Bronchial epithelial cell (primary cell): ENCODE measurements at places on chromosomes 12 and 14.

DNA sequence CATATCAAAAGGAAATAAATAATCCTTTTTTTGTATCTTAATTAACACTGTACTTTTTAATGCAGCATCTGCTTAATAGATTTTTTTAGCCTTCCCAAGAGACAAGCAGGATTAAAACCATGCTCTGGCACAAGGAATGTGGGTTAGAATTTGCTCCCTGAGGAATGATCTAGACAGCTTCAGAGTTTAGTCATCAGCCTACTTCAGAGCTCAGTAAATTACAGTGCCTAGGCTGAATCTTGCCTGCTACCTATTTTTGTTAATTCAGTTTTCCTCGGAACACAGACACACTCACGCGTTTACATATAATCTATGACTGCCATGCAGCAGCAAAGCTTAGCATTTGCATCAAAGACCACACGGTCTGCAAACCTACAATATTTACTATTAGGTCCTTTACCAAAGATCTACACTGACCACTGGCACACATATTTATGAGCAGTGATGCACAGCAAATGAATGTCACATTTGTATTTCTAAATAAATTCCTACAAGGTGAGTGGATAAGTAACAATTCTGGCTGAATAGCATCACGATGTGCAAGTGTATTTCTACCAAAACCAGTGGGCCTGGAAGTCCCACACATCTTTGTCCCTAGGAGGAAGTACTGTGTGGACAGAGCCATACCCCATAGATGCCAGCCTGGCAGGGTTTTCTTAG is 309.8 kb upstream of the TMEM132C start:
- DNase-seq, result no peak

GRCh38 chr12:66354291-66354690 is 52.0 kb downstream of the HELB start:
- DNase-seq, result no peak

- peak; percentile 48 for DNase-seq
Measured at GRCh38 chr12:61757831-61758505, 502.2 kb upstream of the USP15 start.

GRCh38 chr12:107025671-107026070 is 38.7 kb upstream of the MTERF2 start:
- DNase-seq, result peak; percentile 91

GRCh38 chr12:28099871-28100270 is 90.4 kb upstream of the CCDC91 start:
- DNase-seq, result no peak

DNA sequence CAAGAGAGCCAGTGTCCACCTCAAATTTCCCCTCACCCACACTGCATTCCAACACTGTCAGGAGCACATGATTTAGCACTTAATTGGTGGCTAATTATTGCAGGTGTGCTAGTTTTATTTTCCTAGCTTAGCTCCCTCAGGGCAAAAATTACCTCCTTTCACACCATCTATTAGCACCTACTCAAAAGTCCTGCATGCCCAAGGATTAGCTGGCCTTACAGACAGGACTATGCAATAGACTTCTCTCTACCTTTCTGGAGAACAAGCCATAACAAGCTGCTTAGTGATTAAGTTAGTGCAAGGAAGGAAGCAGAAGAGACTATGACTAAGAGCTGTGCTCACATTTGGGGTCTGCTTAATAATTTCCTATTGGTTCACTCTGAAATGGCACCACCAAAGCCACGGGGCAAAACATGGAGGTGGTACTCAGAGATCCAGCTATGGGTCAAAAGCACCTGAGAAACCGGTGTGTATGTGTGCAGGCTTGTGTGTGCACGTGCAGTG is 69.5 kb downstream of the STON2 start:
- DNase-seq, result peak; percentile 100

- no peak for DNase-seq
Measured at GRCh38 chr12:118391424-118391823, 15.1 kb downstream of the SUDS3 start.

- peak; percentile 67 for DNase-seq
Measured at GRCh38 chr12:22657538-22657937, 32.6 kb downstream of the ETNK1 start.

- DNase-seq, result no peak
Measured at GRCh38 chr14:55965851-55966250, 152.4 kb upstream of the PELI2 start.

GRCh38 chr14:85214471-85214870 is 315.5 kb upstream of the FLRT2 start:
- peak; percentile 79 for DNase-seq

DNA sequence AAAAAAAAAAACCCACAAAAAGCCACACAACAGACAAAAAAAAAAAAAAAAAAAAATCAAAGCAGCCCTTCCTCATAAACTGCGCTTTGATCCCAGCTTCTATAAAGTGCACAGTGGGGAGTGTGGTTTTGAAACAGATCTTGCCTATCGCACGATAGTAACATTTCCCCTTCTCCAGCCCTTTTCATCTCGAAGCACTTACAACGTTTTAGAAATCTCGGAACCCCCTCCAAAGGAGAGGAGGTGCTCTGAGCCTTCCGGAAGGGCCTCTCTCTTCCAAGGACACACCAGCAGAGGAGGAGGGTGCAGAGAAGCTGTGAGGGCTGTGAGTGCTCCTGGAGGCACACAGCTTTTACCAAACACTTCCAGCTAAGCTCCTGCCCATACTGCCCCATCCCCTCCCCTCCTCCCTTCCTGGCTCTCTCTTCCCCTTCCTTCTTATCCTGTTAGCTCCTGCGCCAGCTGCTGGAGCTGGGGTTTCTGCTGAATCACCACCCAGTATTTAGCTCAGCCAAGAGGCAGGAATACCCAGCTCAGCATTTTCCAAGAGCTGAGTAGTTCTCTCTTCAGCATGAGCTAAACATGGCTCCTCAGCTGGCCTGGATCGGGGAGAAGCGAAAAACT is 28.4 kb downstream of the SLC7A8 start:
- DNase-seq, result peak; percentile 88

GRCh38 chr12:26367991-26368730 is 172.8 kb downstream of the SSPN start:
- no peak for DNase-seq

DNA sequence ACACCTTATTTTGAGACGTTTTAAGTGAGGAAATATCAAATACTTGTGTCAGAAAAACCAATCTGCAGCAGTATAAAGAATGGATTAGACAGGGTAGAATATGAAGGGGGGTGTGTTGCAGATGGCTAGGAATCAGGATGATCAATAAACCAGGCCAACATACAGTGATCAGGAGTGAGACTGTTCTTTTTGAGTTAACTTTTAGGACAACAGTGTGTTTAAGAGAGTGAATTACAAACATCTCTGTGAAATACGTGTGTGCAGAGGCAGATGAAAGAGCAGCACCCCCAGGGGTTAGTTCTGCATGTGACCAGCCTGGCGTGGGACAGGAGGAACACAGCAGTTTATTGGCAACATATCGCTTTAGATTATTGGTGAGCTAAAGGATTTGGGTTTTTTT is 10.6 kb upstream of the NRDE2 start:
- DNase-seq, result no peak

DNA sequence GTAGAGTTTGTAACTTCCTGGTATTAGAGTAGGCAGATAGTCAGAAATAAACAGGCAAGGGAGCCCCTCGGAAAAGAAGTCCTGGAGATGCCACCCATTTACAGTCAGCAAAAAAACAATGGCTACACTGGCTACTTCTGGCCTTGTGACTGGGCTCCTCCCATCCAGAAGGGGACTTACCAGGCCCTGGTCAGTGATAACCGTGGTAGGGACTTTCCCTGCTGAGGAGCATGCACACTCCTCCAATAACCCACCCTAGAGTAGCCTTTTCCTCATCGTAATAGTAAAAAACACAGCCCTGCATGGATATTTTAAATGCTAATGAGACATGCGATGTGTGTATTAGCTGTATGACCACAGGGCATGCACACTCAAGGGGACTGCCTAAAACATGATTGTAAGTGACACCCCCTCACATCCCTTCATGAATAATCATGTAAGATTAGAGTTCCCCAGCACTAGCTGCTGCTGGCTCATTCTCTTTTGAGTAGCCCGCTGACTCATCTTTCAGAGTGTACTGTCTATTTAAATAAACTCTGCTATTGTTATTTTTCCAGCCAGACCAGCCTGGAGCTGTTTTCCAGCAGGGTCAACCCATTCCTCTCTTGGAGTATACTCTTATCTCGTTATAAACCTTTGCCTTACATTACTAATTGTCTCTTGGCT is 413.8 kb upstream of the TMTC1 start:
- DNase-seq, result peak; percentile 85

GRCh38 chr14:94548999-94549985 is 11.9 kb upstream of the SERPINA4 start:
- DNase-seq, result peak; percentile 28

- no peak for DNase-seq
Measured at GRCh38 chr14:65015391-65015790, 28.7 kb downstream of the FNTB start.

DNA sequence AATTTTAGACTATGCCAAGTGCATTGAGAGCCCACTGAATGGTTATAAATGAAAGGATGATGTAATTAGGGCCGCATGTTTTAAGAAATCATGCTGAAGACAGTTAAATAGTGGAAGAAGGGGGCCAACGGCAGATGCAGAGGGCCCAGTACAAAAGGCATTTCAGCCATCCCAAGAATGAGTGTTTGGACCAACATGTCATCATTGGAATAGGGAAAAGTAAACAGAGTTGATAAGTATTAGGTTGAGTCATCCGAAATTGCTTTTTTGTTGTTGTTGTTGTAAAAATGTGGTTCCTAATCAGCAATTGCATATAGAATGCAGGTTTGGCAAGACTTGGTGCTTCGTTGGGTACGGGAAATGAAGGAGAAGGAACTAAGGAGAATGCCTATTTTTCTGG is 29.5 kb downstream of the BMP4 start:
- DNase-seq, result no peak

- DNase-seq, result peak; percentile 23
Measured at GRCh38 chr14:80781972-80782367, 159.6 kb downstream of the CEP128 start.

- DNase-seq, result peak; percentile 65
Measured at GRCh38 chr12:107131832-107132616, 38.7 kb upstream of the CRY1 start.

DNA sequence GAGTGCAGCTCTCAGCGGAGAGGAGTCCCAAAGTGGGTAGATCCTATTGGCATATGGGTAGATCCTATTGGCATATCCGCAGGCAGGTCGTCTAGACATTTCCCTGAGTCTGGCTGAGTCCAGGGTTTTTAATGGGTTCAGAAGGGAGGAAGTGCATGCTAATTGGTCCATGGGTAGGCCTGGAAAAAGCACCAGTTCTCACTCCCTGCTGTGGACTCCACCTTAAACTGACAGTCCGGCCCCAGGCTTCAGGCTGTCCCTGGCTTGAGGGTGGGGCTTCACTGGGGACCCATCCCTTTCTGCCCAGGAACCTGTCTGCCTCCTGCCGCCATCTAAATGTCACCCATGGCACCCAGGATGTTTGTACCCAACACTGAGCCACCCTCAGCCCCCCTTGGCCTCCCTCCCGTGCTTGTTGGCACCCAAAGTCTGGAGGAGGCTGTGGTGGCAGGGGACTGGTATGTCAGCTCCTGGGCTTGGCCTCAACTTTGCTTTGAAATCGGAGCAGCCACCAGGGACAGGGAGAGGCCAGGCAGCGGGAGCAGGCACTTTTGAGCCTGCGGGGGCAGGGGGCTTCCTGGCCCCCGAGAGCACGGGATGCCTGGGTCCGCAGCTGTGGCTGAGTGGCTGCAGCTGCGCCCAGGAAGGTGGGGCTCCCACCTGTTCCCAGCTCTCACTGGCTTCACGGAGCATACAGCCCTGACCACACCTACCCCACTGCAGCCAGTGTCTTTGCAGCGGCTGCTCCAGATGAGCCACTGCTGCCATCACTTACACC is 29.6 kb upstream of the YAF2 start:
- DNase-seq, result no peak

GRCh38 chr12:99330216-99330615 is 317.3 kb upstream of the GARIN6 start:
- no peak for DNase-seq

DNA sequence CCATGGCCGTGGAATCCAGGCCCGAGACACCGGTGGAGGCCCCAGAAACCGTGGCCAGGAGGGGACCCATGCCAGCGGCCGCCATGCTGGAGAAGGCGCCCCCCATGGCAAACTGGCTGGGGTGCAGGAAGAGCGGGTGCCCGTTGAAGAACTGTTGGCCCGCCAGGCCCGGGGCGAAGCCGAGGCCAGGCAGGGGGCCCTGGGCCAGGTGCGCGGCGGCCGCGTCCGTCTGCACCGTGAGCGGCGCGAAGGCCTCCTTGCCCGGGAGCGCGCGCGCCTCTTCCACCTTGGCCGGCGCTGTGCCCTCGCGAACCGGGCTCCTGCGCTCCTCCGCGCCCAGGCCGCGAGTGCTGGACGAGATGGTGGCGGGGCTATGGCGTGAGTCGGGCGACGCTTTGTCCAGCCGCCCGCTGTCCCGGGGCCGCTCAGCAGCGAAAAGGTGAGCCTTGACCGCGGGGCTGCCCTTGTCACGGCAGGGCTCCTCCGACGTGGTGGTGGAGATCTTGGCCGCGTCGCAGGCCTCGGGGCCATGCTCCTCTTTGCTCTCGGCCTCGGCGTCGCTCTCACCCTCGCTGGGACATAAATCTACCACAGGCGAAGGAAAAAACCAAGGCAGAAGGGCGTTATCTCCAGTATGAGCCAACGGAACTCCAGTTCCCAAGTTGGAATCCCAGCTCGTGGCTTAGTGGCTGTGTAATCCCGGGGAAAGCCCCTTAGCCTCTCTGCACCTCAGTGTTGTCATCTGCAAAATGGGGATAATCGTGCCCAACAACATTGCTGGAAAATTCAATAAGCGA is 9.5 kb downstream of the TBX3 start:
- DNase-seq, result no peak

- no peak for DNase-seq
Measured at GRCh38 chr12:9951026-9951675, 19.0 kb upstream of the CLEC2A start.

DNA sequence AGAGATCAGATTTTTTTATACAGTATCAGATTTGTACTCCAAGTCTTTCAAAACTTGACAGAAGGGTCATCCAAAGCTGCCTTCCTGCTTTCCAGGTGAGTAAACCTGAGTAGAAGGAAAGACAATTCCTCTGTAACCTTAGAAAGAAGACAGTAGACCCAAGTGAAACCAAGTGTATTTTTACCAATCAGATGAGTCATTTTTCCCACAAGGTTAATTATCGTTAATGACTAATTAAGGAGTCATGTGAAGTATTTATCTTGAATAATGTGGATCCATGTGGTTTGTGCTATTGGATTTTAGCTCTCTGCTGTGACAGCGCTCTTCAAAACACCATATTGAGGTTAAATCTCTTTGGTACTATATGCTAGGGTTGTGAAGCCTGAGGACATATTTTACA is 74.0 kb upstream of the PELI2 start:
- DNase-seq, result peak; percentile 56

GRCh38 chr12:51269174-51270066 is 795 bp downstream of the SMAGP start:
- peak; percentile 38 for DNase-seq

DNA sequence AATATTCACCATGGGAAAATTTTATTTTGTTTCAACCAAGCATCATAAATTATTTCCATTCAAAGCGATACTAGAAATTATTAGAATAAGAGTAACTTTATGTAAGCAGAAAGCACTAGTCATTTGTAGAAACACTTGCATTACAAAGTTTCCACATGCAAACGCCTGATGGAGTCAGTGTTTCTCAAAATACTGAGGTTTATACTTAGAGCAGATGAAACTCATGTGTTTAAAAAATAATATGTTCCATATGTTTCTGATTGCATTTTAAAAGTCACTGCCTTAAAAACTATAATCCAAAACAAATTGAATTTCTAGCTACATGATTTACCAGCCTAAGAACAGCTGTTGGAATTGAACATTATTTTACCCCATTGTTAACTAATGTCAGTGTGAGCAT is 1246.4 kb downstream of the SLC16A7 start:
- DNase-seq, result no peak
